ENCODE measurements at places on chromosomes 7 and 10.

DNA sequence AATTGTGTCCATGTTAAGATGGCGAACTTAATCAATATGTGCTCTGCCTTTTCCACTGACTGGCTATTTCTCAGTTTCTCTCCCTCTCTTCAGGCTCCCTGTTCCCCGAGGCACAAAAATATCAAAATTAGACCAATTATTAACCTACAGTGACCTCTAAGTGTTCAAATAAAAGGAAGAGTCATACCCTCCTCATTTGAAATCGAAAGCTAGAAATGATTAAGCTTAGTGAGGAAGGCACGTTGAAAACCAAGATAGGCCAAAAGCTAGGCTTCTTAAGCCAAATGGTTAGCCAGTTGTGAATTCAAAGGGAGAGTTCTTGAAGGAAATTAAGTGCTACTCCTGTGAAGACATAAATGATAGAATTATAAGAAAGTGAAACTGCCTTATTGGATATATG is 81.1 kb upstream of the MBL2 start:
- DNase-seq: no peak

GRCh38 chr10:106076496-106076895 is 1088.0 kb downstream of the SORCS1 start:
- DNase-seq: no peak

DNA sequence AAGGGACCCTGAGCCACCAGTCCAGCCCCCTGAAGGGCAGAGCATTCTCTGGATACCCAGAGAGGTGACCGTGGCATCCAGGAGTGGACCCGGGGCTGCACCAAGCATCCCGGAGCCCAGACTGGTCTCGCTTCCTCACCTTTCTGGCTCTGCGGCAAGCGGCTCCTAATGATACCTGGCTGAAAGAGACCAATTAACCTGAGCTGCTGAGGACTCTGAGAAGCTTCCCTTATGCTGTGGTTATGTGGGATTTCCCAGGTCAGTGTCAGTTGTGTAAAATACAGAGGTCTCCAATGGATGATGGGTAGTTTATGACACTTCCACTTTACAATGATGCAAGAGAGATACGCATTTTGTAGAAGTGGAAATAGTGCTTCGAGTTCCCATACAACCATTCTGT is 51.5 kb downstream of the PFKFB3 start:
- no peak for DNase-seq

DNA sequence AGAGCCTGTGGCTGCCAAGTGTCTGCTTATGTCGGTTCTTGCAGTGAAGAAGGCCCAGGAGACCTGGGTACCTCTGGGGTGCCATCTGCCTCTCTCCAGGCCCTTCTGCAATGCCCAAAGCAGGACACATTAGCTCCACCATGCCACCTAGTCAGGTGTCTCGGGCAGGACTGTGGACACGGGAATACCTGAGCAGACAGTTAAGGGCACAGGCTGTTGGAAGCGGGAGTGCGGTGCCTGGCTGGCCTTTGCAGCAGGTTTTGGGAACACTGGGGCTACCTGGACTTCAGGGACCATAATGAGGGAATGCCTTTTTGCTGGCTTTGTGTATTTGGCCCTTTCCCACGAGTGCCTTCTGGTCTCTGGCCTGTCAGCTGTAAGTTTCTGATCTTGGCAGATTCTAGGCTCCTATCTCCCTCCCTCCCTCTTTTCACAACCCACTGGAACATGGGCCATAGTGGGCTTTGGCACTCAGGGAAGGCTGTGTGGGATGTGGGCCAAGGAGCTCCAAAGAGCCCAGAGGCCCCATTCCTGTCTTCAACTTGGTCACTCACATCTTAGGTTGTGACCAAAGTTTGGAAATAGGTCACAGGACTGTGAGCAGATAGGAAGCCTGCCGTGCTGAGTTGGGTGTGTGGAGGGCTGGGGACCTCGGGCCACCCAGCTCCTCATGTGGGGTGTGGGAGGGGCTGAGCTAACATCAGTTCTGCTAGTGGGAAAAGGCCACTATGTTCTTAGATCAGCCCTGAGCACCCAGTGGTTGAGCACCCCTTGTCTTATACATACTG is 41.5 kb upstream of the CXCL12 start:
- no peak for DNase-seq

DNA sequence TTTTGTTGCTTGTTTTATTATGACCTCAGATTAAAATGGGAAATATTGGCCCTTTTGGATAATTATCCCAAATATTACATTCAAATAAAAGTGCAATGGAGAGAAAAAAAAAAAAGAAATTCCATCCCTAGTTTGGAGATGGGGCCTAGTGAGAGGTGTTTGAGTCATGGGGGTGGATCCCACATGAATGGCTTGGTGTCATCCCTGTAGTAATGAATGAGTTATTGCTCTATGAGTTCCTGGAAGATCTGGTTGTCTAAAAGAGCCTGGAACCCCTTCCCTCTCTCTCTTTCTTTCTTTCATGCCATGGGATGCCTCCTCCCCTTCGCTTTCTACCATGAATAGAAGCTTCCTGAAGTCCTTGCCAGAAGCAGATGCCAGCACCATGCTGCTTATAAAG is 44.3 kb downstream of the MSRB2 start:
- DNase-seq: no peak

GRCh38 chr10:113665352-113665751 is 1.5 kb upstream of the NRAP start:
- DNase-seq: no peak
